ENCODE measurements at places on chromosomes 4 and X. TPM values are rescaled to one million over a fixed set of nuclear protein-coding genes. Genes with fewer than 3 reads are reported as not detected.

Gene TMSB15C
- total RNA-seq: 0.13 TPM

Gene NMU
- total RNA-seq: 0.75 TPM

Gene SPINK2
- total RNA-seq: not detected

Gene GRXCR1
- total RNA-seq: not detected

Gene FGF16
- total RNA-seq: not detected

Gene ASMT
- total RNA-seq: 0.38 TPM

Gene SPANXA1
- total RNA-seq: 0.24 TPM

Gene NHSL2
- 0.29 TPM for total RNA-seq
